Activated gamma-delta T cell treated with Interleukin-2 at 50 U/mL for 16 hours (primary cell): ENCODE measurements at places on chromosomes 11 and 22.

DNA sequence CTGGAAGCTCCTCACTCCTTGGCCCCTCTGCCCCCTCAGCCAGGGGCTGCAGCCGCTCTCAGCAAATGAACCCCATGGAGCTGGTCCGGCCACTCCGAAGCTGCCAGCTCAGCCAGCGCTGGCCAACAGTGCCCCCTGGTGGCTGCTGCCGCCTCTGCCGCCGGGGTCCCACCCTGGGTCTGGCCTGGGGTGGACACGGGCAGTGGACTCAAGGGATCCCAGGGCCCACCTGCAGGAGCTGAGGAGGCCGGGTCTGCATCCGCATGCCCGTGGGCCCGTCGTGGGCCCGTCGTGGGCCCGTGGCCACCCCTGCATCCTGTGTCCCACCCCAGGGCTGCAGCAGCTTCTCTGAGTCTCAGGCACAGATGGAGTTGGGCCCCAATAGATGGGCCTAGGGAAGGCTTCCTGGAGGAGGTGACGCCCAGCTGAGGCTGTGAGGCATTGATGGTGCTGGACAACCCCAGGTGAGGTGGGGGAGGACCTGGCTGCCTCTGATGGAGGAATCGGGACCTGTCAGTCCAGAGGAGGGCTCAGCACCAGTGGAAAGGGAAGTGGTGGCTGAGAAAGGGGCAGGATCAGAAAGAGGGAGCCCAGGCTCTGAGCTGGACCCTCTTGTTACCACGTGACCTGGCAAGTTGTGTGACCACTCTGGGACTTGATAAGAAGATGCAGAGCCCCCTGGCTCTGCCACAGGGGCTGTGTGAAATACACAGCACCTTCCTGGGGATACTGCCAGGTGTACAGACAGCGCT, 522.3 kb downstream of the BRD1 start:
- DNase-seq = peak; percentile 54

GRCh38 chr22:33111491-33111890, 53.3 kb upstream of the SYN3 start:
- no peak for DNase-seq

DNA sequence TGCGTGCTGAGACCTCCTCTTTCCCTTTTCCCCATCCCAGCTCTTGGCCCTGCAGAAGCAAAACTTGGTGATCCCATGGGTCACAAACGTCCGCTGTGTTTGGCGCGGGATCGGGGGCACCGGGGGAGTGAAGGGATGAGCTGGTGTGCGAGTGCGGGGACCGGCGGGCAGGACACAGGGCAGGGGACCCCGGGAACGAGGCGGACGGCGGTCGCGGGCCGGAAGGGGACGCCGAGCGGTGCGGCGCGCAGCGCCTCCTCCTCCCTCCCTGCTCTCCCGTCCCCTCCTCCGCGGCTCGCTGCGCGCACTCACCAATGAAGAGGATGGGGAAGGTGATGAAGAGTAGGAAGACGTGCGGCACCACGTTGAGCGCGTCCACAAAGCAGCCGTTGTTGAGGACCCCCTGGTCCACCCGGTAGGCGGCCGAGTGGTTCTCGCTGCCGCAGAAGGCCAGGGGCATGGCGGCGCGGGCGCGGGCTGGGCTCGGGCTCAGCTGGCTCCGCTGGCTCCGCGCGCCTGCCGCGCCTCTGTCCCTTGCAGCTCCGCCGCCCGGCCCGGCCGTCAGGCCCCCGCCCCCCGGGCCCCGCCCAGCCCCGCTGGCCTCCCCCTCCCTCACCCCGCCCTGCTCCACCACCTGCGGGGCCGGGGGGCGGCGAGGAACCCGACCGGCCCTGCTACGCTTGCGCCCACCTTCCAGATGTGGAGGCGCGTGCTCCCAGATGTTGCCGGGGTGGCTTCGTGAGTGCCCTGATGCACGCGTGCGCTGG, at the start of gene ABCC8:
ABCC8 (minus strand) TSS at position 529 of the 767 bp plus-strand sequence; CDS start at position 460, 69 bp downstream.
- DNase-seq = no peak

DNA sequence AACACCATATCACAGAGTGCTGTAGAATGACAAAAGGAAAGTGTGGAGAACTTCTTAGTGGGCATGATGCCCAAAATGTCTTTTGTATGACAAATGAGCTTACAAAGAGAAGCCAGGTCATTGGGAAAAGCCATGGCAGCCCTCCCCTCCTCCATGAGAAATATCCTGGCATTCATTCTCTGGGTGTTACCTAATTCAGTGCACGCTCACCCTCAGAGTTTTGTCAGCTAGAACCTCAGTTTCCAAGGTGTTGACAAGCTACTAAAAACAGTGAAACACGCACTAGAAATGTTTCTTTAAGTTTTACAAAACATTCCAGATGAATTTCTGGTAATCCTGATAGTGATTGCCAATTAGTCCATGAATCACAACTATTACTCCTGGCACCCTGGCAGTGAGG, 105.4 kb upstream of the FSHB start:
- DNase-seq = no peak

GRCh38 chr11:34443136-34443535, 4.4 kb downstream of the CAT start:
- DNase-seq = no peak

GRCh38 chr11:44191322-44192016, 96.0 kb downstream of the EXT2 start:
- no peak for DNase-seq
